ENCODE measurements at places on chromosomes 1 and 21.
A peak's percentile ranks its signal among the peaks of the same experiment; 100 is the strongest.

DNA sequence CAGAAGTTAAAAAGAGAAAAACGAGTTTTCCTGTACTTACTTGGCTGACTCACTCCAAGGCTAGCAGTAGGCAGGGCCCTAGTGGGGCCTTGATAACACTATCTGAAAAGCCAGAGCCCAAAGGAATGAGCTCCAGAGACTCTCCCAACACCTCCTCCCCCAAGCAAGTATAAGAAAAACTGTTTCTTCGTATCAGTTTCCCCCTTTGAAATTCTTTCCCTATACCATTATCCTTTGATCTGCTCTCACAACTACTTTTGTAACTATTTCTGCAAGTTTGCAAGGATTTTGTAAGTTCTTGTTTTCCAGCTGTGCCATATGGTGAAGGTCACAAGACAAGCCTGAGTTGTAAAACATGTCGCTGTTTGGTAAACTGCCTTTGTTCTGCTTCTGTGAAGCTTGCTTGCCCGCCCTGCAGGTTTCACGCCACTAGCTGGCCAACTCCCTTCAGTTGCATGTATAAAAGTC, 36.5 kb upstream of the KCNJ15 start:
- DNase-seq, result no peak

GRCh38 chr1:3183813-3184212, 114.8 kb downstream of the PRDM16 start:
- DNase-seq, result no peak

DNA sequence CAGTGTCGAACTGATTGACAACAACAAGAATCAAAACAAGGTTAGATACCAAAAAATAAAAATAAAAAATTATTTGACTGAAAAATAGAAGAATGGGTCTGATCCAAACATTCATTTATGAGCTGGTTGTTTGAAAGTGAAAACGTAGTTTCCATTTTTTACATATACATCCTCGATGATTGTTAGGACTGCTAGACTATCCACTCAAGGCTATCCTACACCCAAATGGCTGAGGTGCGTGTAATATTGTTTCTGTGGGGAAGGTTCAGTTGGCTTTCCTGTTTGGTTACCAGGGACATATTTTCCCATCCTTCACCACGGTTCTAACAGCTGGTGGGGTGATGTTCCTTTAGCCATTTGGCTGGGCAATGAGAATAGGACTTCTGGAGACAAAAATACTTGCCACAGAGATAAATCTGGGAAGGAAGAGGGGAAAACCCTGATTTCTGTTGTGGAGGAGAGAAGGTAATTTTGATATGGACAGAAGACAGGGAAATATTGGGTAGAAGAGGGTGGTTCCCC, 66.3 kb downstream of the MAP3K7CL start:
- DNase-seq, result no peak

GRCh38 chr1:159339536-159339935, 37.4 kb downstream of the FCER1A start:
- no peak for DNase-seq

DNA sequence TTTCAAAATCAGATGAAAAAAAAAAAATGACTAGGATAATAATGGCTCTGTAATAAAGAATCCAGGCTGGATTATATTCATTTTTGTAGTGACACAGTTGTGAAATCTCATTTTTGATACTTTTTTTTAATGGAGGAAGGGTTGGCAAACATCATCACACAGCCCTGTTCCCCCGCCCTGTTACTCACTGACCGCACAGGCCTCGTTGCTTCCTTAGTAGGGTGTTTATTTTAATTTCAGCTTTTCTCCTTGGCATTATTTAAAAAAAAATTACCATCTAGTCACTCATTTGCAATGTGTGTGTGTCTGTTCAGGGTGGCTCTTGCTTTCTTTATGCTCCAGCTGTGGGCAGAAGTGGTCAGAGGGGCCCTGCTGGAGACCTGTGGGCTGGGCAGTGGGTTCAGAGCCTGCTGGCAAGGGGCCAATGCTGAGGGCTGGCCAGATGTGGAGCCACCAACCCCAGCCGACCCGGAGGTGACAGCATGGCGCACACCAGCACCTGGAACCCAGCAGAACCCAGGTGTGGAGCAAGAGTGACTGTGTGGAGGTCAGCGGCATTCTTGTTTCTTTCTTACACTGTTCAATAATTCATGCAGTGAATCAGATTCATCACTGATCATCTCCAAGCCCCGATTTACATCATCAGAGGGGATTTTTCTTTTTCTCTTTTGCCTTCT, 44.6 kb downstream of the ZSCAN20 start:
- no peak for DNase-seq

DNA sequence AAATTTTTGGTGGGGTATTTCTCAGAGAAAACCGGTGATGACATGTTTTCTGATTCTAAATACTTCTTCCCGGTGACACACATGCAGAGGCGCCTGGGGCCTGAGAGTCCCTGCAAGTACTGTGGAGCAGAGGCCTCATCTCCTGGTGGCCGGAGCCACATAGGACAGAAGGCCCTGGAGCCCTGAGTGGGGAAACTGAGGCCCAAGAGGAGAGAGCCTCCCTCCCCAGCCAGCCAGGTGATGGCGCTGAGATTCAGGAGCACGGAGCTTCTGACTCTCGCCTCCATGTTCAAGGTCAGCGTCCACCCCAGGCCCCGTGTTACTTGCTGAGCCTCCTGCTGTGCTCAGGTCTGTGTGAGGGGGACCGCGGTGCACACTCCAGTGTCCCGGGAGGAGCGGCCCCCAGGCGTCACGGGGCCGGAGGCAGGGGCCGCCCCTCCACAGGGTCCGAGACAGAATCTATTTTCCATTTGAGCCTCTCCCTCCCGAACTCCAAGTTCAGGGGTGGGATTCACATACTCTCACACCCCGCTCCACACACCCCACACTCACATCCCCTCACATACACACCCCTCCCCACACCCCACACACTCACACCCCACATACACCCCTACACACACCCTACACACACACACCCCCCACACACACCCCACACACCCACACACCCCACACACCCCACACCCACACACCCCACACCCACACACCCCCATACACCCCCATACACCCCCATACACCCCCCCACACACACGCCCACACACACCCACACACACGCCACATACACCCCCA, 43.8 kb downstream of the SLX9 start:
- DNase-seq, result no peak

GRCh38 chr1:27149084-27149761, 5.7 kb downstream of the SLC9A1 start:
- DNase-seq, result no peak

DNA sequence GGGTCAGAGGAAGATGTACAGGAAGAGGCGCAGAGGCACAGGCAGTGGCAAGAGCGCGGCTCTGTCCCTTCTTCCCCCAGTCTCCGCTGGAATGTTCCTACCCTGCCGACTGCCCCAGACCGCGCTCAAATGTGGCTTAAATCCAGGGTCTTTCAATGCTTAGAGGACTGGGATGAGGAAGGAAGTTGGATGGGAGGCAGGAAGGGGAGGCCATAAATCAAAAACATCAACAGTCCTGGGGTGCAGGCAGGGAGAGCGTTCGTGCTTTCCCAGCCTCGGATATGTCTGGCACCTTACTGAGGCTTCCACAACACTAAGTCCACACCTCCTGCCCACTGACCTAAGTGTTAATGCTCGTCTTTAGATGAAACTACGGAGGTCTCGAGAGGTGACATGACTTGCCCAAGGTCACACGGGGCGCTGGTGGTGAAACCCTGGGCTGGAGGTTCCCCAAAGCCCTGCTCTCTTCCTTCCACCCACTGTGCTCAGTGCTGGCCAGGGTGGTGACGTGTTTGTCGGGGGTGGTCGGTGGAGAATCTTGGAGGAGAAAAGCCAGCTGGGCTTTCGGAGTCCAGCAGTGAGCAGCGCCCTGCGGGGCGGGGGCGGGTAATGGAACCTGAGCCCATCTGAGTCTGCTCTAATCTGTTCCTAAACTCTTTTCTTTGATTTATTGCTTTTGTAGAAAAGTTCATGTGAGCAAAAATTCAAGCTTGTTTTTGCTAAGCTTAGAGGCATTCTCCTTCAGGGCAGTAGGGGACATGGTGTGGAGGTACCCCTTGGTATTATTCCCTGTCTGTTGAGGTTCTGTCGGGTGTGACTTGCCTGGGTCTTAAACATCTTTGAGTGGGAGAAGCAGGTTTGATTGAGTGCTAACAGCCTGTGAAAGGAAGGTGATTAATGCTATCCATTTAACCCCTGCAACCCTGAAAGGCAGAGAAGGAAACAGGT, 708 bp downstream of the CDA start:
- DNase-seq, result no peak

GRCh38 chr1:223845037-223845809, 524 bp downstream of the TP53BP2 start:
- DNase-seq, result peak; percentile 44

DNA sequence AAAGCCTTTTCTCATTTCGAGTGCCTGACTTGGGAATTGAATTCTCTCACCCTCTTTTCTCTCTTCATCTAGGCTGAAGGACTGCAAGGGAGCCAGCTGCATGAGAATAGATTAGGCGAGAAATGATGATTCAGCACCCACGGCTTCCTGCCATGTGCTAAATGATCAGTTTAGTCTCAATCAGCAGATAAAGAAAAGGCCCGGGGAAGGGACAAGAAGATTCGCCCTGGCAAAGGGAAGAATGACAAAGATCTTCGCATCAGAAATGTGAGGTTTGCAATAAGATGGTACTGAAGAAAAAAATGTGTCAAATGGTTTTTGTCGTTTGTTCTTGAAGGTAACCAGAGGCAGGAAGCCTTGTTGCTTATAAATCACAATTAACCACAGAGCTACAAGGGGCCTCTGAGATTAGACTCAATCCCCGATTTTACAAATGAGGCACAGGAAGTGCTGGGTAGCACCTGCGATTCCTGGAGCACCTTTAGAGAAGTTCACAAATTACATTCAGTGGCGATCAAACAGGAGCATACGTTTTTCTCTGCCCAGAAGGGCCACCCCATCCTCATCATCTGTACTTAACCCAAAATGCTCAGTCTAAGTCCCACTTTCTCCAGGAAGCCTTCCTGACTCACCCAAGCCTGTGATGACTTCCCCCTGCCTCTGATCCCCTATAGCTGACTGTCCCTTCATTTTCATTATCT, 183.4 kb downstream of the ZNF281 start:
- DNase-seq, result no peak

- DNase-seq, result no peak
These were observed 375.3 kb upstream of the C1orf87 start for GRCh38 chr1:60448850-60449249.

DNA sequence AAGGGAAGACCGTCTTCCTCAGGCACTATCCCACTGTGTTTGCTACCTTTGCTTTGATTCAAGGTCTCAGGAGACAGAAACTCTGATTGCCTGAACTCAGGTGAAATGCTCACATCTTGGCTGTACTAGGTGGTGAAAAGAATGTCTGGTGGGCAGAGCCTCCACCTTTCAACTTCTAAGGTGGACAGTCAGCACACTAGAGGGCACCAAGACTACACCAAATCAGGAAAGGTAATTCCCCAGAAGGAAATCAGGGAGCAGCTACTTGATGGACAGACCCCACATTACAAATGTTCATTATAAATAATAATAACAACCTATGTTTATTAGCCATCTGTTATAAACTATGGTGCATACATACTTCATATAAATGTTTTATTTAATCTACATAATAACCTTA, 220.9 kb downstream of the ATG4C start:
- DNase-seq, result no peak

DNA sequence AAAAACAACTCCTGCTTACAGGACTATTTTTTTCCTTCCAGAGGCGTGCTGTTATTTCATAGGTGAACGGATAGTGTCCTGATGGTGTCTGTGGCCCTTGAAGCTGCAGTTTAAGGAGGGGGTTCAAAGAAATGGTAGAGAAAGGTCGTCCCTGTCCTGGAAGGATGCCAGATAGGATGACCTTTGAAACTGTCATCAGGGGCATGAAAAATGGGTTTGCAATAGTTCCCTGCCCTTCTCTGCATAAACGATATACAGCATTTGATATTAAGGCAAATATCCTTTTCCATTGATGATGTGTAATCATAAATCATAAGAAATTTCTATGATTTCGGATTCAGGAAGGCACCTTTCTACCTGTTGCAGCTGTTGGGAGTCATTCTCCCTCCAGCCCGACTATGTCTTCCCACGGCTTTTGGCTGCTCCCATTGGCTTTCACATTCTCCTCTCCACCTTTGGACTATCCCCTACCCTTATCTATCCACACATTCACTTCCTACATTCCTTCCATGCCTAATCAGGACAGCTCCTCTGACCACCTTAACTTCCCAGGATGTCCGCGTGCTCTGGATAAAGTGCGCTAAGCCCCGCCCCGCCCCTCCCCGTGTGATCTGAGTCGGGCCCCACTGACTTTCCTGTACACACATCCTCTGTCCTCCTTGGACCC, 209.8 kb downstream of the DISC1 start:
- no peak for DNase-seq

- no peak for DNase-seq
These were observed 8.0 kb downstream of the ADGRL2 start for GRCh38 chr1:81808760-81809159.

DNA sequence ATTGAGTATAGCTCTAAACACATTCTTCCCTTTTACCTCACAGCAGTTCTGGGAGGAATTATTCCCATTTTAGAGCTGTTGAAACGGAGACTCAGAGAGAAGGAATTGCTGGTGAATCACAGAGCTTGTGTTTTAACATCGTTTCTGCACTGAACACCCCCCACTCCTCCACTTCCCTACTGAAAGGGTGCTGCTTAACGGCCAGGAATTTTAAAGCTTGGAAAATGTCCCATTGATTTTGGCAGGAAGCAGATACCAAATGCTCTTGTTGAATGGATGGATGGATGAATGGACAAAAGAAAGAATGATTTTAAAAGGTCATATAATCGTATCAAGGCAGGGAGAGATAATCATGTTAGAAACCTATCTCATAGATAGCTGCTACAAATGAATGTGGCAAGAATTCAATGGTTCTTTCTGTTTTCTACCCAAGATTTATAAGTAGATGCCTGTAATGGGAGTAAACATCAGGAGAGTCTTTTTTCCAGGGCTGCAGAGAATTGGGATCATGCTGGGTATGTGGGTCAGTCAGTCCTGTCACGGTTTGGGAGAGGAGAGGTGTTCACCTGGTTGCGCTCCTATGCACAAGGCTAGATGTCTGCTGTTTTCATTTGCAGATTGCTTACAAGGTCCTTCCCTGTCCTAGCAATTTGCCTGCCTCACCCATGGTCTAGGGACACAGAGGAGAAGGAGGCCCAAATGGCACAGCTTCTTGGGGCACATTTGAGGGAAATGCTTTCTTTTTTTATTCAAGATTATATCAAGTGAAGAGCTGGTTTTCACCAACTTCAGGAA, 19.0 kb downstream of the FAM163A start:
- no peak for DNase-seq
